ENCODE measurements at places on chromosomes 1 and 21. TPM values are rescaled to one million over a fixed set of nuclear protein-coding genes. Genes with fewer than 3 reads are reported as not detected.

The MCL1 gene
- 146 TPM for total RNA-seq

The WDR64 gene
- total RNA-seq = 0.11 TPM

The TMEM200B gene
- 13.3 TPM for total RNA-seq

The LCE1A gene
- total RNA-seq = not detected

The FAM229A gene
- total RNA-seq = 12.7 TPM

The TBX15 gene
- total RNA-seq = 0.06 TPM

The HHAT gene
- total RNA-seq = 16.9 TPM

The SMCP gene
- total RNA-seq = not detected

The RGS4 gene
- 22.5 TPM for total RNA-seq

The FHAD1 gene
- 0.55 TPM for total RNA-seq

The NEGR1 gene
- 1.1 TPM for total RNA-seq

The ATP6V1G3 gene
- total RNA-seq = not detected

The OR10T2 gene
- total RNA-seq = not detected

The TTC13 gene
- 9.7 TPM for total RNA-seq

The WNT4 gene
- 6.2 TPM for total RNA-seq

The CELA3B gene
- not detected for total RNA-seq

The CHI3L2 gene
- total RNA-seq = 7.8 TPM

The HSD3B2 gene
- total RNA-seq = 6.7 TPM

The IL20 gene
- not detected for total RNA-seq

The UQCRHL gene
- total RNA-seq = 1.0 TPM

The CFAP74 gene
- 0.11 TPM for total RNA-seq

The SPRR3 gene
- total RNA-seq = not detected

The MUL1 gene
- total RNA-seq = 32.0 TPM
